GM13977 (cell line): ENCODE measurements at places on chromosomes 5 and 9.

- peak; percentile 53 for DNase-seq
These were observed 595 bp upstream of the GRHPR start for GRCh38 chr9:37421914-37422288.

DNA sequence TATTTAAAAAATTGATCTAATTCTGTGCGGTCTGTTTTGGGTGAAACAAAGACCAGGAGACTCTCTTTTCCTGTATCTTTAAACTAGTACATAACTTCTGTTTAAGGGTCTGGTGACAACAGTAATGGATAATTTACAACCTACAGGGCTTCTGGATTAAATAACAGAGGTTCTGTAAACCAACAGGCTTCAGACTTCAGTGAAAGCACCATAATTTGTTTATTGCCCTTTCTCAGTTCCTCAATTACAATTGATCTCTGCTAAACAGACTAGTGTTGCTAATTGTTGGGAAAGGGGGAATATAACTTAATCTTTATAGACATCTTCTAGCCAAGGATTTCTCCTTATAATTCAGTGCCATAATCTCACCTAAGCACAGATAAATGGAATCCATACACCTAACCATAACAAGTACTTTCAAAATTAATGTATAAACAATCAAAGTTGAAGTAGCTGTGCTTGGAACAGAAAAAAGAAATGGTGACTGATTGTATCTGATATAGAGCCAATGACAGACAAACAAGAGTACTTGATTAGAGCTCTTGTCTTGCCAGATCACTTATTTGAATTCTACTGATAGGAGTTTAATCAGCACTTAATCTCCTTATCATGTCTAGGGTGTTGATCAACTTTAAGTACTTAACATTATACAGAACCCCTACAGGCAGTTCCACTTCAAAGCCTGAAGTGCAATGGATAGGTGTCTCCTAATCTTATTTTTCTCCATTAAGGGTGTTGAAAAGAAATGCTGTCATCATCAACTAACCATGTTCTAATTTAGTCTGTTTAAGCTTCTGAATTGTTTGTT, 536.0 kb downstream of the NR2F1-AS1 start:
- no peak for DNase-seq

GRCh38 chr9:124766815-124767554, 4.1 kb downstream of the NR6A1 start:
- DNase-seq: no peak

- DNase-seq: no peak
These were observed 20.3 kb upstream of the OLFM1 start for GRCh38 chr9:135067096-135067710.

GRCh38 chr5:137487600-137487999, 11.5 kb downstream of the SPOCK1 start:
- no peak for DNase-seq

GRCh38 chr5:152462021-152462721, 57.1 kb upstream of the NMUR2 start:
- no peak for DNase-seq

DNA sequence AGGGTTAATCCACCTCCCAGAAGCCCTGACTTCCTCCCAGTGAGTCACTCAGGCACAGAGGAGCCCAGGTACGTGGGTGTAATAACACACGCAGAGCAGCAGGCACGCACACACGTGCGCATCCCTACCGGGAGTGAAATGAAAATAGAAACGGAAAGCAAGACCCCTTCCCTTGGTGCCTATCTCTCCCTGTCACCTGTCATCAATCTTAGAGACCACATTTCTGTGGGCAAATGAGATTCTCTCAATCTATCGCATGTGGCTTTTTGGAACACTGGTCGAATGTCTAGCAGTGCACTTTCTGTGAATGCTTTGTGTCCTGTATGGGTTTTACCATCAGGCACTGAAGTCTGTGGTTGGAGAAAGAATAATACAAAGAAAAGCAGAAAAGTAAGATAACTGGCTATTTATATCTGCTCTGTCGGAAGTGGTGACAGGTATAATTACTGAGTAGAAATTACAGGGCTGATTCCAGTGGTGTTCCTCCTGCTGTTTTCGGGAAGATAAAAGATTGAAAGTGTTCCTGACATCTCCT, 137.7 kb upstream of the GRIA1 start:
- DNase-seq: no peak

DNA sequence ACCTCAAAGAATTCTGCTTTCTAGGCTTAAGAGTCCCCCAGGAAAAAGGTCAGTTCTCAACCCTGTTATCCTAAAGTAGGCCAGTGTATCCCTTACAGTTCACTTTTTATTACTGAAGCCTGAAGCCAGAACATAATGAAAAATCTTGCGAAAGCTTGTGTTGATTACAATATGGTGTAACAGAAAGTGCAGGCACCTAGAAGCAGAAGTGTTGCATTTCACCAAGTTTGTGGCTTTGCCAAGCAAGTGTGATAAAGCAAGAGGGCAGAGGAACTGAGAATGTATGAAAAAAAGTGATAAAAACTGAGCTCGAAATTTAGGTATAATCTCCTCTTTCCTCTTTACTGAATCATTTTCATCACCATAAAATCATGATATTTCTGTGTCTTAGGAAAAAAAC, 26.2 kb downstream of the AGTPBP1 start:
- DNase-seq: no peak

- no peak for DNase-seq
These were observed 7.7 kb downstream of the NOXA1 start for GRCh38 chr9:137430723-137431415.

DNA sequence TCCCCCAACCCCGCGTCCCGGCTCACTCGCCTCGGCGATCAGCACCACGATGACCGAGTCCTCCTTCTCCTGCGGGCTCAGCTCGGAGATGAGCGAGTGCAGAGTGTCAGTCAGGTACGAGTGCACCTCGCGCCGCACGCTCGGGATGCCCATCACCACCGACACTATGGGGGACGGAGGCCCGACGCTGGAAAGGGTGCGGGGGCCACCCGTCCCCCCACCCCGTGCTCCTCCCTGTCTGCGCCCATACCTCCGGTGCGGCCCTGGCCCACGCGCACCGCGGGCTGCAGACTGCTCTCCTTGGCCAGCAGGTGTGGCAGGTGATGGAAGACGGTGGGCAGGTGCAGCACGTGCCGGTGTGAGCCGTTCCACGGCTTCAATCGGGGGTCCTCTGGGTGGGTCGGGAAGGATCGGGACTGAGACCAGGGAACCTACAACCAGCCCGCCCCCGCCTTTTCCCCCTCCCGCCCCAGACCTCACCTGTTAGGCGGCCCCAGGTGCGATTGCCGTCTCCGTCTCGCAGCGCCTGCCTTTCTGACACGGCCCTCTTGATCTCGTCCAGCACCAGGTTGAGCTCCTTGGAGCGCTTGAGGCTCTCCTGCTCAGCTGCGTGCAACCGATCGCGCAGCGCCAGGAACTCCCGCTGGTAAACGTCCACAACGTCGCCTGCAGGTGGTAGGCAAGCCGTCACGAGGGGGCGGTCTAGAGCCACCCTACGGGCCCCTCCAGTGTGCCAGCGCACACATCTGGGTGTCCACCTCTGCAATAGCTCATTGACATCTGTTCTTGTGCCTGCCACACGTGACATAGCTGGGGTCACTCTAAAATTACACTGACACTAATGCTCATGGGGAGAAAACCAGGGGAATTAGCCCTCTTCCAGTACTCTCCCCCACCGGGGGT, 5.1 kb downstream of the MGAT4B start:
- peak; percentile 87 for DNase-seq

GRCh38 chr9:68515326-68516017, 25.2 kb downstream of the TMEM252 start:
- DNase-seq: no peak

DNA sequence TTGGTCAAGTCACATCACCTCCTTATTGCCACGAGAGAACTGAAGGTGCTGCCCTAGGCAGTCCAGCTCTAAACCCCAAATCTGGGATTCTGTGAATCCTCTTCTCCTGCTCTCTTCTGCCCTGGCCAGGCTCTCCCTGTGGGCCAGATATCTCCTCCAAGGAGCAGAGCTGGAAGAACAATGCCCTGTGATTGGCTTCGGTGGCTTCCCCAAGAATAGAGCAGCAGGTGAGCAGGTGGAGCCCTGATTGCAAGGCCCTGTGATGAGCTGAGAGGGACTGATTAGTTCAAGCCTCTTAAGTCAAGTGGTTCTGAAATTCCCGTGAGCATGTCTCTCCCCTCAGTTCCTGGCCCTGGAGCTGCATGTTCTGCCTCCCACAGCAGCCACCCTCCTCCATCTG, 175.3 kb upstream of the BRINP1 start:
- no peak for DNase-seq

- no peak for DNase-seq
These were observed 58.9 kb downstream of the AUH start for GRCh38 chr9:91302831-91303230.

GRCh38 chr9:28287455-28287854, 714.2 kb upstream of the C9orf72 start:
- DNase-seq: no peak

DNA sequence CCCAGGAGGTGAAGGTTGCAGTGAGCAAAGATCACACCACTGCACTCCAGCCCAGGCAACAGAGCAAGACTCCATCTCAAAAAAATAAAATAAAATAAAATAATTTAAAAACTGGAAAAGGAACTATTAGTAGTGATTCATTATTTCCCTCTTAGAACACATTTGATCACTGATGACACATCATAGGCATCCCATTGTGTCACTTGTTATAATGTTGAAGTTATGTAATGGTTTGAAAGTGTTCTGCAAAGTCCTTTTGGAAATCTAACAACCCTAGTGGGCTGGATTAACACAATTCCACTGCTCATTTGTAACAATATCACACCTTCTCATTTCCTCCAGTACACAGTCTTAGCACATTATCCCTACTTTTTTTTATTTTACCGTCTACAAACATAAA, 81.8 kb upstream of the LMNB1 start:
- DNase-seq: no peak

- DNase-seq: no peak
These were observed 156.6 kb downstream of the YIPF5 start for GRCh38 chr5:144013816-144014215.

DNA sequence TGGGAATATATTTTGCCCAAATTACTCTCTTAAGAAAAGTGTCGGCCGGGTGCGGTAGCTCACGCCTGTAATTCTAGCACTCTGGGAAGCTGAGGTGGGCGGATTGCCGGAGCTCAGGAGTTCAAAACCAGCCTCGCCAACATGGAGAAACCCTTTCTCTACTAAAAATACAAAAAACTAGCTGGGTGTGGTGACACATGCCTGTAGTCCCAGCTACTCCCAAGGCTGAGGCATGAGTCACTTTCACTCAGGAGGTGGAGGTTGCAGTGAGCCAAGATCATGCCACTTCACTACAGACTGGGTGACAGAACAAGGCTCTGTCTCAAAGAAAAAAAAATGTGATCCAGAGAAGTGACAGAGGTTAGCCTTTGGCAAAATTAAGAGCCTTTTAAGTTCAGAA, 26.4 kb upstream of the TMEM171 start:
- DNase-seq: no peak

DNA sequence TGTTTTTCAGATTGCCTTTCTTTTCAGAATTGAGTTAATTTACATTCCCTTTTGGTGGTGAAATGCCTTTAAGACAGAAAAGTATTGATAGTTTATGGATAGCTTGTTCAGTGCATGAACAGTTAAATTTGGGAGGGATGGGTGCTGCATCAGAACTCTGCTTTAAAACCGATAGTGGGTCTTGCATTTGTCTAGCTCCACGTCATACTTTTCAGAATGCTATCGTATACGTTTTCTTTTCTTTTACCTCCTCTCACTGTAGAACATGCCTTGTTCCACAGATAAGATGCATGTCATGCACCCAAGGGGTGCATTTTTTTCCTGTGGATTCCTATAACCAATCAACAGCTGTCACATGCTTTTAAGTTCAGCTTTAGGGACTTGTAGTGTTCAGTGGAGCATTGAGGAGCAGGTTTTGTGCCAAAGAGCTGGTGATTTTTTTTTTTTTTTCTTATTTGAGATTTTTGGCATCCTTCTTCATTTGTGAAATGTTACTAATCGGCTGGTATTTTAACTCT, 2.3 kb downstream of the SLC44A1 start:
- DNase-seq: no peak

DNA sequence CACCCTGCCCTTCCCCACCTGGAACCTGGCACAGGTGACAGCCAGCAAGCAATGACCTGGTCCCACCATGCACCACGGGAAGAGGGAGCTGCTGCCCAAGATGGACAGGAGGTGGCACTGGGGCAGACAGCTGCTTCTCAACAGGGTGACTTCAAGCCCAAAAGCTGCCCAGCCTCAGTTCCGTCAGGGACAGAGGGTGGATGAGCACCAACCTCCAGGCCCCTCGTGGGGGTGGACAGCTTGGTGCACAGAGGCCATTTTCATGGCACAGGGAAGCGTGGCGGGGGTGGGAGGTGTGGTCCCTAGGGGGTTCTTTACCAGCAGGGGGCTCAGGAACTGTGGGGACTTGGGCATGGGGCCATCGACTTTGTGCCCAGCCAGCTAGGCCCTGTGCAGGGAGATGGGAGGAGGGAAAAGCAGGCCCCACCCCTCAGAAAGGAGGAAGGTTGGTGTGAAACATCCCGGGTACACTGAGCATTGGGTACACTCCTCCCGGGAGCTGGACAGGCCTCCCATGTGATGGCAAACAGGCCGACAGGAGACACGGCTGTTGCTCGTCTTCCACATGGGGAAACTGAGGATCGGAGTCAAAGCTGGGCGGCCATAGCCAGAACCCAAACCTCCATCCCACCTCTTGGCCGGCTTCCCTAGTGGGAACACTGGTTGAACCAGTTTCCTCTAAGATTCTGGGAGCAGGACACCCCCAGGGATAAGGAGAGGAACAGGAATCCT, 1.9 kb downstream of the CEL start:
- DNase-seq: no peak

DNA sequence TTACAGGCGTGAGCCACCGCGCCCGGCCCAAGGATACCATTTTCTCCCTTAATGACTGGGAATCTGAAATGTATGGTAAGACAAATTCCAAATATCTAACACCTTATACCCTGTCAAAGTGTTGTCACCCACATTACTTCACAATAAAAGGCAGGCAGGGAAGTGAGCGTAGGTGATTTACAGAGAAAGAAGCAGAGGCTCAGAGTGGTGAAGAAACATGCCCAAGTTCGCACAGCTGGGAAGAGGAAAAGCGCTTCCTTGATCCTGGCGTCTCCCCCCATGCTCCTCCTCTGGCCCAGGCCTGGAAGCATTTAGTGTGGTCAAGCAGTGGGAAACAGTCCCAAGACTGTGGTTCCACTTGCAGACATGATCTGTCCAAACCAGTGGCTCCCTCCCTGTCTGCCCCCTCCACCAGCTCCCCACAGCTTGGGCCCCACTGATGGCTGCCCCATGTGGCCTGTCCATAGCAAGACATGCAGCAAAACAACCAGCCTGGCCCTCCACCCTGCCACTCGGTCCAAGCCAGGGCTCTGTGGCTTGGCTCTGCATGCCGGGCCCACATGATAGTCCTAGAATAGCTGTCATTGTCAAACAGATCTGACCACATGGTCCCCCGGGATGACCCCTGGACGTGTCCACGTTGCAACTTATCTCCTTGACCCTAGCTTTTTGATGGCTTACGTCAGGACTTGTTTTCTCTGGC, 107.2 kb downstream of the TTLL11 start:
- no peak for DNase-seq

GRCh38 chr5:390623-391491, 52.1 kb upstream of the EXOC3 start:
- peak; percentile 42 for DNase-seq
